ENCODE measurements at places on chromosomes 12 and 14.

GRCh38 chr12:130849561-130850417 lies 10.7 kb upstream of the STX2 start:
- DNase-seq, result no peak

DNA sequence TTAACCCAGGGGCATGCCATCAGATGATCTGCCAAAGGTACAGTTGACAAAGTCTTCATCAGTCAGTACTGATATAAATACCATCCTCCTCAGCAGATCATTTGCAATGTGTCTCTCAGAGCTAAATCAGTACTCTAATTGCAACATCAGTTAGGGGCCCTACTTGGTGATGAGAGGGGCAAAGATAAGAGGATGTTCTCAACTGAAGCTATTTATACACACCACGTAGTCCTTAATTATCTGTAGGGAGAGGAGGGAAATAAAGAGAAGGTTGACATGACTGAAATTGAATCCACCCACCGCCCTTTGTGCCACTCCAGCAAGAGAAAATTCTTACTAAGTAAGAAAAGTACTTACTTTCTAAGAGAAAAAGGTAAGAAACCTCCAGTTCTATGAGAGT lies 157.8 kb upstream of the NUDT4 start:
- DNase-seq, result no peak

- DNase-seq, result peak; percentile 33
These were observed 3.5 kb downstream of the ARL6IP4 start for GRCh38 chr12:122983789-122984515.

- DNase-seq, result no peak
These were observed 84.6 kb upstream of the NAV3 start for GRCh38 chr12:77746096-77746495.
